Mesendoderm (in vitro differentiated cells): ENCODE measurements at places on chromosomes 1 and 21.

DNA sequence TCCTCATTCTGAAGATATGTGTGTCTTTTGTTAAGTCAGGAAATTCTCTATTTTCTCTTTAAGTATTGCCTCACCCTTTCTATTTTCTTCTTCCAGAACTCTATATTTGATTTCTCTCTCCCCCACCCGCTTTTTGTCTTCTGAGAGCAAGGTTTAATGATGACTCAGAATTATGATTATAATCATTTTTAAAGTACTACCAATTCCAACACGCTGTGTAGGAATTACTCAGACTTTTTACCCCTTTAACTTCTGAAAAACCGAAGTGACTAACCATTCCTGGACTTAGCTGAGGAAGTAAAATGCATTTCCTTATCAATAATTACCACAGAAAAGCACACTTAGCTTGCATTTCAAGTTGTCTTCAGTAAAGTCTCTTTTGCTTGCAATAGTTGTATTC lies 20.8 kb upstream of the SCYL3 start:
- no peak overlapping the region for H3K27ac ChIP-seq
- no peaks in the 10 kb centered on the region for H3K4me1 ChIP-seq
- DNase-seq = no peak
- no peaks in the 10 kb centered on the region for H3K27me3 ChIP-seq
- no peaks in the 10 kb centered on the region for H3K36me3 ChIP-seq
- H3K4me3 ChIP-seq = no peak overlapping the region

DNA sequence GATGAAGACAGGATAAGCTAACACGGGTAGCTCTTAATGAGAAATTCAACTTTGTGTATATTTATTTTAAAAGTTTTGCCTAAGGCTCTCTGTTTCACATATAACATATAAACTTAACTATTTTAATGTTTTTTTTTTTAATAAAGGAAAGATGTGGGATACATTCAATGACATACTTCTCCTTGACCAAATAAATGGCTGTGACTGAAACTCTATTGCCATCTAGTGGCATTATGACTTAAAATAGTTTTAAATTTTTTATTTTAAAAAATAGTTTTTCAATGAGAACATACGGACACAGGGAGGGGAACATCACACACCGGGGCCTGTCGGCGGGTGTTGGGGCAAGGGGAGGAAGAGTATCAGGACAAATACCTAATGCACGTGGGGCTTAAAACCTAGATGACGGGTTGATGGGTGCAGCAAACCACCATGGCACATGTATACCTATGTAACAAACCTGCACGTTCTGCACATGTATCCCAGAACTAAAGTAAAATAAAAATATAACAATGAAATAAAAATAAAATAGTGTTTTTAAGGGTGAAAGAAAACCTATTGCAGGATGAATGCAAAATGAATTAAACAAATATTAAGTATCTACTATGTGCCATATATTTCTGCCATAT lies 83.4 kb downstream of the LYST start:
- H3K4me1 ChIP-seq = no peaks in the 10 kb centered on the region
- H3K4me3 ChIP-seq = no peak overlapping the region
- H3K27me3 ChIP-seq = no peaks in the 10 kb centered on the region
- no peak overlapping the region for H3K27ac ChIP-seq

DNA sequence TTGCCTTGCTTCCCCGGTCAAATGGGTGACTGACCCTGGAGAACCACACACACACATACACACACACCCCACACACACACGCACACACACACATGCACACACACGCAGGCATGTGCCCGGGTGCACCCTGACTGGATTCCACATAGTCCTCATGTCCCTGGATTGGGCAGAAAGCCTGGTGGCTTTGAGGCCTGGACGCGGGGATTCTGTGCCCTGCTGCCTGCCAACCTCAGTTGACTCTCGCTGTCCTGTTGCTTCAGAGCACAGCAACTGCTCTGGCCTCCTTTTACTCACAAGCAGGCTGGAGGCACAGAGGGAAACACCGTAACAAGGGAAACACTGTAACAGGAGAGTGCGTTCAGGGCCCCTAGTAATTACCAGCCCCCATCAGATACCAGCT lies 6.4 kb downstream of the RORC start:
- H3K4me1 ChIP-seq = peaks cover 37% of the 10 kb centered on the region
- H3K27me3 ChIP-seq = no peaks in the 10 kb centered on the region
- DNase-seq = no peak

DNA sequence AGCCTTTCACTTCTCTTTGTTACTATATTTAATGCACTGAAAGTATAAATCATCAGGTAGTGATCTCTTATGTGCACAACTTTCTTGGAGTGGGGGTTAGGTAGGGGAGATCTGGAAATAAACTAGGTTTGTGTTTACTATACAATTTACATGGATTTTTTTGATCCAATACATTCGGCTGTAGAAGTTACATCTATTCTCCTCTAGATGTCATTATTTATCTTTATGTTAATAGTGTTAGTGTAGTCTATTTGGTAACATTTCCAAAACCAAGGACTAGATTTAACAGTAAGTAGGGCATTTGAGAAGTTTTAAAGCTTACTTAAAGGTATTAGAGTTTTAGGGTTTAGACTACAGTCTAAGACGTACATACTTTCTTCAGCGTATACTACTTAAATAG lies 5.4 kb downstream of the VPS45 start:
- DNase-seq = no peak
- no peaks in the 10 kb centered on the region for H3K36me3 ChIP-seq
- no peaks in the 10 kb centered on the region for H3K27me3 ChIP-seq

GRCh38 chr1:10057796-10058195 lies 25.0 kb downstream of the UBE4B start:
- no peak overlapping the region for H3K4me3 ChIP-seq
- no peaks in the 10 kb centered on the region for H3K36me3 ChIP-seq
- H3K27me3 ChIP-seq = no peaks in the 10 kb centered on the region
- H3K4me1 ChIP-seq = no peaks in the 10 kb centered on the region

- no peak overlapping the region for H3K27ac ChIP-seq
- no peaks in the 10 kb centered on the region for H3K4me1 ChIP-seq
- H3K27me3 ChIP-seq = no peaks in the 10 kb centered on the region
Observed at GRCh38 chr1:13801655-13802486, 101.9 kb downstream of the PRDM2 start.

DNA sequence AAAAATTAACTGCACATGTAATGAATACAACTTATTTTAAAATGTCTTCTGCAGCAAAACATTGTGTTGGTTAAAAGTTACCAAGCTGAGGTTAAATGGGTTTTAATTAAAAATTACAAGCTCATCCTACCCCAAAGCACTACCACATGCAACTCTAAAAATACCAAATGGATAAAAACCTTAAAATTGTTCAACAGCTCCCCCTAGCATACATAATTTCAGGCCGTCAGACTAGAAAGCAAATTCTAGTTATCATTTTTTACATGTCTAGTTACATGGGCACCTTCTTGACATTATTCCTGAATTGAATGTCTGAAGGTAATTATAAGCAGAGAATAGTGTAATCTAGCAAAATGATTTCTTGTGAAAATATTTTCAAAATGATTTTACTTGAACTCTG lies 176.5 kb downstream of the C1orf21 start:
- H3K4me3 ChIP-seq = no peak overlapping the region
- no peaks in the 10 kb centered on the region for H3K27me3 ChIP-seq
- H3K27ac ChIP-seq = no peak overlapping the region
- no peak for DNase-seq

GRCh38 chr21:45013260-45013841 lies 61.0 kb upstream of the ADARB1 start:
- no peak overlapping the region for H3K4me3 ChIP-seq
- H3K36me3 ChIP-seq = no peaks in the 10 kb centered on the region
- DNase-seq = peak; percentile 55
- no peaks in the 10 kb centered on the region for H3K27me3 ChIP-seq
- peak overlapping the region; percentile 71 for H3K27ac ChIP-seq

DNA sequence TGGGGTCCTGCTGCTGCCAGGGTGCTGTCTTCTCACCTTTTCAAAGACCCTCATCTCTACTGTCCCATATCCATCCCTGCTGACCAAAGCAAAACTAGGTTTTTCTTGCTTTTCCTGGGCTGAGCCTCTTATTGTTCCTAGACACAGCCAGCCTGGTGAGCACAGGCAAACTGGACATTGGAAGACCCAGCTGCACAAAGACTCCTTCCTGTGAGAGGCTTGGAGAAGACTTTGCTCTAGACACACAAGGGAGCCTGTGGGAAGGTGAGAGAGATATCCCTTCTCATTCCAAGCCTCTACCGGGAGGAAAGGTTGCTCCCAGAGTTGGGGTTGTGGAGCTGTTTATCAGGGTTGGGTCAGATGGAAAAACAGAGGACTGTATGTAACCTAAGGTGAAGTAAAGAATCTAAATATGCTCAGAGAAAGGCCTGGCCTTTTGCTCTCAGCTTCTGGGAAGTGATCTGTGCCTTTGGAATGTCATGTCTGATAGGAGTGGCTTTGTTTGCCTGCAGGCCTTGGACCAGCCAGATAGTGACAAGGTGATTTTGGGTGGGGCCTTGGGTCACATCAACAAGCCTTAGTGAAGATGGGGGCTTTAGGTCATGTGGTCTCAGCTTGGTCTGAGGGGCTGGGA lies 87.6 kb upstream of the RUNX1 start:
- no peaks in the 10 kb centered on the region for H3K27me3 ChIP-seq
- no peak overlapping the region for H3K4me3 ChIP-seq
- peaks cover 4% of the 10 kb centered on the region for H3K4me1 ChIP-seq
- DNase-seq = peak; percentile 92
- H3K27ac ChIP-seq = no peak overlapping the region
- no peaks in the 10 kb centered on the region for H3K36me3 ChIP-seq

GRCh38 chr1:178341261-178341956 lies 155.4 kb downstream of the CLEC20A start:
- no peaks in the 10 kb centered on the region for H3K27me3 ChIP-seq
- DNase-seq = peak; percentile 97
- no peaks in the 10 kb centered on the region for H3K36me3 ChIP-seq
- H3K27ac ChIP-seq = peak overlapping the region; percentile 60
- H3K4me1 ChIP-seq = no peaks in the 10 kb centered on the region

- H3K27me3 ChIP-seq = no peaks in the 10 kb centered on the region
- no peaks in the 10 kb centered on the region for H3K4me1 ChIP-seq
- DNase-seq = no peak
- no peak overlapping the region for H3K27ac ChIP-seq
Observed at GRCh38 chr1:48645883-48646282, 130.8 kb downstream of the BEND5 start.

DNA sequence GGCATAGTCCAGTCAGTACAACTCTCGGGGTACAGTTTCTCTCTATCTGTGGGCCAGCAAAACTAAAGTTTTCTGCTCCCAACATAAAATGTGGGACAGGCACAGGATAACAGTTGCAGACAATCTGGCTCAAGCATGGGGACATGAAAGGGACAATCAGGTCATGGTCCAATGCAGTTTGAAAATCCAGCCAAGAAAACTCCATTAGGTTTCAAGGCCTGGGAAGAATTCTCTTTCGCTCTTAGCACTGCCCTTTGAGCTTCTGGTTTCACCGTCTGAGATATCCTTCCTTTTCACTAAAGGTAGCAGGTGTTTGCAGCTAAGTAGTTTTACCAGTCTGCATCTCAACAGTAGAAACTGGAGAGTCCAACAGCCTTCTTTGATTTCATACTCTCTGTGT lies 21.1 kb upstream of the IL22RA1 start:
- no peaks in the 10 kb centered on the region for H3K27me3 ChIP-seq
- H3K4me1 ChIP-seq = no peaks in the 10 kb centered on the region
- H3K27ac ChIP-seq = no peak overlapping the region

DNA sequence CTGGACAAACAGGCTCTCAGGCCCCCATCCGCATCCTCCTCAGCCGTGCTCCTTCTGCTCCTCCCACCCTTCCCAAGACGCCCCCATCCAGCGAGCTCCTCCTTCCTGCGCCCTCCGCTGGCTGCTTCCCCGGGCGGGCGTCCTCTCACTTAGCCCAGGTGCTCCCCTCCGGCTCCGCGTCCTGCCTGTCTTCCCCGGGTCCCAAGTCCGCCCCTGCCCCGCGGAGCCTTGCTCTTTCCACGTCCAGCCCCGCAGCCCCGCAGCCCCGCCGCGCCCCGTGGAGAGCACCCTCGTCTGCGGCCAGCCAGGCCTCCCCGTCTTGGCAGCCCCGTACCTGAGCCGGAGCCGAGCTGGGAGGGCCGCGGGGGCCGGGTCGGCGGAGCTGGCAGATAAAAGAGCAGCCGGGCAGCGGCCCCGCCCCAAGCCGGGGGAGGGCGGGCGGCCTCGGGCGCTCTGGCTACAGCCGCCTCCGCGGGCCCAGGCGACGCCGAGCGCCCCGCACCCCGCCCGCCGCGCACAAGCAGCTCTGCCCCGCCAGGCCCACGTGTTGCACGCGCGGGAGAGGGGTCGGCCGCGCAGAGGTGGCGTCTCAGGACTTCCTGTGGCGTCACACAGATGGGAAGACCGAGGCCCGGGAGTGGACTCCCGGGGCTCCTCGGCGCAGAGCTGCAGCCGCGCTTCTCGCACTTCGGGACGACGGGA lies at the start of gene PAQR7:
Gene PAQR7, minus strand, starts transcription at position 555 of the 702 bp plus-strand sequence. CDS start 11,869 bp downstream, outside the sequence.
- H3K27me3 ChIP-seq = no peaks in the 10 kb centered on the region
- H3K36me3 ChIP-seq = no peaks in the 10 kb centered on the region
- peak; percentile 88 for DNase-seq
- H3K4me1 ChIP-seq = peaks cover 4% of the 10 kb centered on the region

DNA sequence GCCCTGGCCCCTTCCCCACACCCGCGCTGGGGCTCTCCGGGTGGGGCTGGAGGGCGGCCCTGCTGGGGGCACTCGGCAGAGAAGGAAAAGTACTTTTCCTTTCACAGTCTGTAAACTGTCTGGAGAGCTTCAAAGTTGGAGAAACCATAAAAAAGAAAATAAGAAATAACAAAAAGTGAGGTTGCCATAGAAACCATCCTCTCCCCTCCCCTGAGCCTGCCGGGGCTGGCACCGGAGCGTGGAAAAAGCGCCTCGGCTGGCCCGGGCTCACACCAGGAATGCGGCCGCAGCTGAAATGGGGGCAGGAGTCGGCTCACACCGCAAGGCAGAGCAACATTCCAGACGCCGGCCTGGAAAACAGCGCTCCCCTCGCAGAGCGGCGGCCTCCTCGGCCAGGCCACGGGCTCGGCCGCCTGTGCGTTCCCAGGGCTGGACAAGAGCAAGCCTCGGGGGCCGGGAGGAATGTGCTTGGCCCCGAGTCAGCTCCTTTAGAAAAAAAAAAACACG lies 69.2 kb downstream of the MORN1 start:
- DNase-seq = peak; percentile 81
- H3K36me3 ChIP-seq = no peaks in the 10 kb centered on the region
- H3K27ac ChIP-seq = no peak overlapping the region

- H3K4me1 ChIP-seq = no peaks in the 10 kb centered on the region
- no peaks in the 10 kb centered on the region for H3K36me3 ChIP-seq
- no peak for DNase-seq
- no peak overlapping the region for H3K4me3 ChIP-seq
- H3K27me3 ChIP-seq = no peaks in the 10 kb centered on the region
Observed at GRCh38 chr1:3271866-3272265, 182.6 kb upstream of the ARHGEF16 start.

GRCh38 chr21:33587792-33588484 lies 546 bp downstream of the DONSON start:
- H3K4me3 ChIP-seq = peak overlapping the region; percentile 85
- H3K27ac ChIP-seq = peak overlapping the region; percentile 64

- no peak overlapping the region for H3K27ac ChIP-seq
- no peaks in the 10 kb centered on the region for H3K36me3 ChIP-seq
- H3K27me3 ChIP-seq = no peaks in the 10 kb centered on the region
- no peak for DNase-seq
Observed at GRCh38 chr1:4005431-4005830, 105.4 kb upstream of the C1orf174 start.
